Thymus (tissue), 14 donors: ENCODE measurements at places on chromosomes 2 and 18.

GRCh38 chr2:88450925-88451810 is 1.3 kb downstream of the FOXI3 start:
- H3K36me3 ChIP-seq, result no peaks in the 10 kb centered on the region
- H3K4me1 ChIP-seq, result no peaks in the 10 kb centered on the region
- H3K4me3 ChIP-seq, result no peak overlapping the region
- DNase-seq, result no peak

- no peak for DNase-seq
- H3K4me1 ChIP-seq, result no peaks in the 10 kb centered on the region
- no peaks in the 10 kb centered on the region for H3K27me3 ChIP-seq
- no peaks in the 10 kb centered on the region for H3K36me3 ChIP-seq
These were observed 8.4 kb downstream of the PTPRM start for GRCh38 chr18:7575465-7576028.

DNA sequence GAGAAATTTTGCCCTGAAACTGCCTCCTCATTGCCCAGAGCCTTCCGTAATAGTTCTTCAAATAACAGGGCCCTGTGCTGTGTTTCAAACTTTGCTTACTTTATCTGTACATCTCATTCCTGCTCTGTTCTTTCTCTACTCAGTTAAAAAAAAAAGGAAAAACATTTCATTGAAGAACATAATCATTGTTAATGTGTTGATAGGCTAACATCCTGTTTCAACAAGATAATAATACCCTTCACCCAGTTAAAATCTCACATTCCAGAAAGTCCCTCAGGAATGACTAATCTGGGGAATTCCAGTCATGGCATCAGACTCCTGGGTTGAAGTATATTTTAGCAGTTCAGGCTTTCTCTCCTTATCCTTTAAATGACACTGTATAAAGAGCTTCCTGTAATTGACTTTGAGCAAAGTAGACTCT is 45.6 kb upstream of the ITGAV start:
- no peaks in the 10 kb centered on the region for H3K4me1 ChIP-seq
- H3K4me3 ChIP-seq, result no peak overlapping the region
- H3K36me3 ChIP-seq, result no peaks in the 10 kb centered on the region
- DNase-seq, result no peak
- no peak overlapping the region for H3K27ac ChIP-seq
- H3K27me3 ChIP-seq, result no peaks in the 10 kb centered on the region

GRCh38 chr18:79387214-79387613 is 8.5 kb upstream of the NFATC1 start:
- H3K4me1 ChIP-seq, result peaks cover 21% of the 10 kb centered on the region
- H3K36me3 ChIP-seq, result no peaks in the 10 kb centered on the region
- H3K27ac ChIP-seq, result no peak overlapping the region
- H3K27me3 ChIP-seq, result peaks cover 57% of the 10 kb centered on the region
- DNase-seq, result no peak
- no peak overlapping the region for H3K4me3 ChIP-seq

GRCh38 chr2:241741016-241741415 is 6.6 kb downstream of the D2HGDH start:
- H3K4me1 ChIP-seq, result peaks cover 14% of the 10 kb centered on the region
- no peak for DNase-seq
- H3K4me3 ChIP-seq, result no peak overlapping the region
- no peak overlapping the region for H3K27ac ChIP-seq

GRCh38 chr18:67599277-67599676 is 82.8 kb upstream of the DSEL start:
- no peaks in the 10 kb centered on the region for H3K27me3 ChIP-seq
- no peak overlapping the region for H3K4me3 ChIP-seq
- H3K4me1 ChIP-seq, result no peaks in the 10 kb centered on the region
- no peaks in the 10 kb centered on the region for H3K36me3 ChIP-seq
- no peak for DNase-seq

- no peak for DNase-seq
- H3K36me3 ChIP-seq, result no peaks in the 10 kb centered on the region
- no peaks in the 10 kb centered on the region for H3K4me1 ChIP-seq
- no peaks in the 10 kb centered on the region for H3K27me3 ChIP-seq
- no peak overlapping the region for H3K27ac ChIP-seq
- no peak overlapping the region for H3K4me3 ChIP-seq
These were observed 6.7 kb upstream of the UGT1A5 start for GRCh38 chr2:233705911-233706506.

GRCh38 chr2:127115471-127116199 is 8.7 kb upstream of the BIN1 start:
- no peaks in the 10 kb centered on the region for H3K4me1 ChIP-seq
- no peak overlapping the region for H3K27ac ChIP-seq
- DNase-seq, result no peak
- no peaks in the 10 kb centered on the region for H3K36me3 ChIP-seq

GRCh38 chr2:28185153-28185552 is 207.5 kb upstream of the FOSL2 start:
- H3K4me3 ChIP-seq, result no peak overlapping the region
- H3K27ac ChIP-seq, result no peak overlapping the region
- no peaks in the 10 kb centered on the region for H3K4me1 ChIP-seq

DNA sequence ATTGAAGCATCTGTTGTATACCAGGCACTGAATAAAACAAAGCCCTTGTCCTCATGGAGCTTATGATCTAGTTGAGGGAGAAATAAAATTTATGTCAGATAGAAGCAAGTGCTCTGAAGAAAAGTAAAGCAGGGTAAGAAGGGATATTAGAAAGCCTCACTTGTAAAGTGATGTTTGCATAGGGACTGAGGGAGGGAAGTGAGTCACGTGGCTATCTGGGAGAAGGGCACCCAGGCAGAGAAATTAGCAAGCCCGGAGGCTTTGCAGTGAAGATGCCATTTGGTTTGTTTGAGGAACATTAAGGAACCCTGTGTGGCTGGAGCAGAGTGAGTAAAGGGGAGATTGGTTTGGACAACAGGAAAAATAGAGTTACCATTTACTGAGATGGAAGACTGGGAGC is 52.1 kb downstream of the RBBP8 start:
- DNase-seq, result no peak
- no peak overlapping the region for H3K27ac ChIP-seq
- H3K27me3 ChIP-seq, result no peaks in the 10 kb centered on the region
- peaks cover 48% of the 10 kb centered on the region for H3K36me3 ChIP-seq
- H3K4me3 ChIP-seq, result no peak overlapping the region

- no peak overlapping the region for H3K4me3 ChIP-seq
- H3K27ac ChIP-seq, result no peak overlapping the region
- no peaks in the 10 kb centered on the region for H3K27me3 ChIP-seq
- DNase-seq, result no peak
- no peaks in the 10 kb centered on the region for H3K4me1 ChIP-seq
These were observed 187.0 kb upstream of the FN1 start for GRCh38 chr2:215622837-215623236.

DNA sequence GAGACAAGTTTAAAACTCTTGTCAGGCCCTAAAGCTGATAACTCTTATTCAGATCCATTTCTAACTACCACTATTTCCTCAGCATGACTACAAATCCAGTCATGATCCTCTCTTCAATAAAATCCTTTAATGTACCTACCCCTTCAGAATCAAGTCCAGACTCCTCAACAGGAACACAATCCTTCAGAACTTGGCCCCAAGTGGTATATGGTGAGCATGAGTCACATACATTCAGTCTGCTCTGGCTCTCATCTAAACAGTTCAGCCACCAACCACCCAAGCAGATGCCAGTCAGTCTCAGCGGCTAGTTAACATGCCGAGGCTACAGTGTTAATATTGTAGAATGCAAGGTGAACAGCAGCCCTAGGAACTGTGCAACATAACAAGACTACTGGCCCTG is 9.7 kb downstream of the LMAN2L start:
- DNase-seq, result no peak
- peaks cover 66% of the 10 kb centered on the region for H3K36me3 ChIP-seq
- no peak overlapping the region for H3K27ac ChIP-seq
- no peaks in the 10 kb centered on the region for H3K4me1 ChIP-seq
- no peaks in the 10 kb centered on the region for H3K27me3 ChIP-seq

- H3K4me1 ChIP-seq, result no peaks in the 10 kb centered on the region
- H3K4me3 ChIP-seq, result no peak overlapping the region
- H3K36me3 ChIP-seq, result no peaks in the 10 kb centered on the region
- H3K27ac ChIP-seq, result no peak overlapping the region
- no peak for DNase-seq
- no peaks in the 10 kb centered on the region for H3K27me3 ChIP-seq
These were observed 49.7 kb downstream of the SH3YL1 start for GRCh38 chr2:213932-214693.

DNA sequence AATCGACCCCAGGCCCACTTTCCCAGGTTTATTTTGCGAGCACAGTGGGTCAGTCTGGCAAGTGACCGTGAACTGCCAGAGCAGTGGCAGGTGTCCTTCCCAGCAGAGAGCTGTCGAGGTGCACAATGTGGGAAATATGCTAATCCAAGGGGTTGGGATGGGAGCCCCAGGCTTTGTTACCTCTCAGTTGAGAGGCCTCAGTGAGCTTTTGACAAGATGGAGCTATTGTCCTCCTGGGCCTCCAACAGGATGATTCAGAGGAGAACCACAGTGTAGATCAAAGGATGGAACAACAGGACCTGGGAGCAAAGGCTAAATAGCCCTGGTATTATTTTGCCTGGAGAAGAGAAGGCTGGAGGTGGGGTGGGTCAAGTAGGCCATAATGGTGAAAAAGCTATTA is 150.8 kb downstream of the NCKAP5 start:
- H3K27ac ChIP-seq, result no peak overlapping the region
- DNase-seq, result no peak
- H3K27me3 ChIP-seq, result no peaks in the 10 kb centered on the region
- H3K4me1 ChIP-seq, result no peaks in the 10 kb centered on the region
- no peaks in the 10 kb centered on the region for H3K36me3 ChIP-seq

GRCh38 chr2:185700883-185701282 is 37.7 kb upstream of the FSIP2 start:
- no peaks in the 10 kb centered on the region for H3K36me3 ChIP-seq
- no peak overlapping the region for H3K4me3 ChIP-seq
- DNase-seq, result no peak
- H3K4me1 ChIP-seq, result no peaks in the 10 kb centered on the region
- no peak overlapping the region for H3K27ac ChIP-seq

DNA sequence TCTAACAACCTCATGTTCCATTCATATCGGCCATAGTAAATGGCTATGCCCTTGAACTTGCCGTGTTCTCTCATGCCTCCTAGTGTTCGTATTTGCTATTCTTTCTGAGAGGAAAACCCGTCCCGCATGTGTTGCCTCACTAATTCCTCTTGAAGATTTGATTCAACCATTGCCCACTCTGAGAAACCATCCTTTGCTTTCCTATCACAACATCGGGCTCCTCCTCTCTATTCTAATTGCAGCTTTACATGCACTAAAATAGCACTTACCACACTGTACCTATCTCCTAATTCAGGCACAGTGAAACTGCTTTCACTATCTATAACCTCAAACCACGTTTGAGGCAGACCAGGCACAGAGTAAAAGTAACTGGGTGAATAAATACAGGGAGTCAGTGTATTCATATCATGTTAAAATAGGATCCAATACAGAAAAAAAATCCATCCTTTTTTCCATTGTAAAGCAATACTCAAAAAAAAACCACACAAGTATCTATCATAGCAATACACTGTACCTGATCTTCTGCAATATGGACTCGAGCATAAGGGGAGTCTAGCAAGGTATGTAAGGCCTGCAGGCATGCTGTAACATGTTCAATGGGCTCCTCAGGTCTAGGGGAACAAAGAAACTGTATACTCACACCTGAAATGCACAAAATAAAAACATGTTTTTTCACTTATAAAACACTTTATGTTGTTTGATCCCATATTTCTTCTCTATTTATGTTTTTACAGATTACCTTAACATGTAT is 39.0 kb upstream of the STRN start:
- no peaks in the 10 kb centered on the region for H3K4me1 ChIP-seq
- H3K4me3 ChIP-seq, result no peak overlapping the region
- H3K27ac ChIP-seq, result no peak overlapping the region
- no peaks in the 10 kb centered on the region for H3K27me3 ChIP-seq

DNA sequence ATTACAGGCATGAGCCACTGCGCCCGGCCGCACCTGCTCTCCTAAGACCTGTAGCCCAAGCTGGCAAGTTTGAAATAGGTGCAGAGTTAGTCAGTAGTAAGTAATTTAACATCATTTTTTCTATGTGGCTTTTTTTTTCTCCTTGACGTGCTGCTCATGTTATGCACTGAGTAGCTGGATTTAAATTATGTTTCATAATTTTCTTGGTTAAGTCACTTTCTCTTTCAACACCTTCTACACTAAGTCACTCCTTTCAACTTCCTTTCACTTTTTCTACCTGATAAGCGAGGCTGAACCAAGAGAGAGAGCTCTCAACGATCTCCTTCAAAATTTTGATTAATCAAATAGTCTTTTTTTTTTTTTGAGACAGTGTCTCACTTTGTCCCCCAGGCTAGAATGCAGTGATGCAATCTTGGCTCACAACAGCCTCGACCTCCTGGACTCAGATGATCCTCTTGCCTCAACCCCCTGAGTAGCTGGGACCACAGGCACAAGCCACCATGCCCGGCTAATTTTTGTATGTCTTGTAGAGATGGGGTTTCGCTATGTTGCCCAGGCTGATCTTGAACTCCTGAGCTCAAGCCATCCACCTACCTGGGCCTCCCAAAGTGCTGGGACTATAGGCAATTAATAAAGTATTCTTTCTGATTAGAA is 13.1 kb downstream of the CASP8 start:
- peaks cover 93% of the 10 kb centered on the region for H3K36me3 ChIP-seq
- no peaks in the 10 kb centered on the region for H3K27me3 ChIP-seq
- DNase-seq, result no peak

DNA sequence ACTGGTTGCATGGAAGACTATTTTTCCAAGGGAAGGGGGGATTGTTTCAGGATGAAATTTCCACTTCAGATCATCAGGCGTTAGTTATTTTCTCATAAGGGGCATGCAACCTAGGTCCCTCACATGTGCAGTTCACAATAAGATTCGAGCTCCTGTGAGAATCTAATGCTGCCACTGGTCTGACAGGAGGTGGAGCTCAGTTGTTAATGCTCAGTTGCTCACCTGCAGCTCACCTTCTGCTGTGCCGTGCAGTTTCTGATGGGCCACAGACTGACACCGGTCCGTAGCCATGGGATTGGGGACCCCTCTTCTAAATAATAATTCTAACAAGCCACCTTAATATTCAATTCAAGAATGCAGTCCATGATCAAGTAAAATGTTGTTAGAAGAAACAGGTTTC is 34.9 kb downstream of the PLCL1 start:
- peak overlapping the region; percentile 19 for H3K27ac ChIP-seq
- H3K27me3 ChIP-seq, result no peaks in the 10 kb centered on the region
- no peaks in the 10 kb centered on the region for H3K36me3 ChIP-seq
- no peak overlapping the region for H3K4me3 ChIP-seq

- H3K36me3 ChIP-seq, result no peaks in the 10 kb centered on the region
- H3K27me3 ChIP-seq, result no peaks in the 10 kb centered on the region
- no peak overlapping the region for H3K4me3 ChIP-seq
These were observed 27.2 kb downstream of the SNED1 start for GRCh38 chr2:241025639-241026038.

- no peak for DNase-seq
- no peak overlapping the region for H3K4me3 ChIP-seq
- no peaks in the 10 kb centered on the region for H3K36me3 ChIP-seq
- no peak overlapping the region for H3K27ac ChIP-seq
These were observed 72.5 kb upstream of the RMDN2 start for GRCh38 chr2:37852585-37853014.

GRCh38 chr18:49611316-49611715 is 49.5 kb downstream of the LIPG start:
- H3K4me3 ChIP-seq, result no peak overlapping the region
- no peak overlapping the region for H3K27ac ChIP-seq
- peaks cover 4% of the 10 kb centered on the region for H3K27me3 ChIP-seq
- H3K4me1 ChIP-seq, result no peaks in the 10 kb centered on the region
